ENCODE measurements at places on chromosomes 2 and 18. TPM values are rescaled to one million over a fixed set of nuclear protein-coding genes. Genes with fewer than 3 reads are reported as not detected.

GRCh38 chr2:235555371-235555770, 61.5 kb downstream of the AGAP1 start:
- DNase-seq = no peak

GRCh38 chr2:76953733-76954347, 568.3 kb downstream of the LRRTM4 start:
- no peak for DNase-seq

DNA sequence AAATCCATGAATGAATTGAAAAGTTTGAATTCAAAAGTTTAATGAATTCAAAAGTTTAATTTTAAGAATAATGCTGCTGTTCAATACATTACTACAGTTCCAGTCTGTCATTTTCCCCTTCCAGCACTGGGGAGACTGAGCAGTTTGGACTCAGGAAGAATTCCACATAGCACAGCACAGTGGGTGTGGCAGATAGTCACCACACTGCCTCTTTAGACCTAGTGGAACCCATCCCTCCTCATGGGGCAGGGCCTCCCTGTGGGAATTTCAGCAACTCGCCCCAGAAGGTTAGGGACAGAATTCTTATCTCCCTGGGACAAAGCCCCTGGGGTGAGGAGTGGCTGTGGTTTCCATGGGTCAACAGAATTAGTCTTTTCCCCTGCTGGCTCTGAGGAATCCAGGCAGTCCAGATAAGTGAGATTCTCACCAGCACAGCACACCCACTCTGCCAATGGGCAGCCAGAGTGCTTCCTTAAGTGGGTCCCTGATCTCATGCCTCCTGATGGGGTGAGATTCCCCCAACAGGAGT, 442.0 kb upstream of the SYT4 start:
- no peak for DNase-seq

INHBB gene
- total RNA-seq = 1.8 TPM

DNA sequence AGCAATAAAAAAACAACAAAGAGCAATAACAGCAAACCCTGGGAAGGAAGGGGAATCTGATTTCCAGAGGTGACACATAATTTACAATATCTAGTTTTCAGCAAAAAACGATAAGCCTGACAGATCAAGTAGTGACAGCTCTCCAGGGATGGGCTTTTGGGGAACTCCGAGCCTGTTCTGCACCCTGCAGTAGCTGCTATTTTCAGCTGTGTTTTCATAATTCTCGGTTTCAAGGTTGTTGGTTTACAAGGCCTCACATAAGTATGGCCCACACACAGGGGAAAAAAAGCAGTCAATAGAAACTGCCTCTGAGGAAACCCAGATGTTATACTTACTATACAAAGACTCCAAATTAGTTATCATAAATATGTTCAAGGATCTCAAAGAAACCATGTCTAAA, 67.7 kb upstream of the CTLA4 start:
- DNase-seq = no peak

DNA sequence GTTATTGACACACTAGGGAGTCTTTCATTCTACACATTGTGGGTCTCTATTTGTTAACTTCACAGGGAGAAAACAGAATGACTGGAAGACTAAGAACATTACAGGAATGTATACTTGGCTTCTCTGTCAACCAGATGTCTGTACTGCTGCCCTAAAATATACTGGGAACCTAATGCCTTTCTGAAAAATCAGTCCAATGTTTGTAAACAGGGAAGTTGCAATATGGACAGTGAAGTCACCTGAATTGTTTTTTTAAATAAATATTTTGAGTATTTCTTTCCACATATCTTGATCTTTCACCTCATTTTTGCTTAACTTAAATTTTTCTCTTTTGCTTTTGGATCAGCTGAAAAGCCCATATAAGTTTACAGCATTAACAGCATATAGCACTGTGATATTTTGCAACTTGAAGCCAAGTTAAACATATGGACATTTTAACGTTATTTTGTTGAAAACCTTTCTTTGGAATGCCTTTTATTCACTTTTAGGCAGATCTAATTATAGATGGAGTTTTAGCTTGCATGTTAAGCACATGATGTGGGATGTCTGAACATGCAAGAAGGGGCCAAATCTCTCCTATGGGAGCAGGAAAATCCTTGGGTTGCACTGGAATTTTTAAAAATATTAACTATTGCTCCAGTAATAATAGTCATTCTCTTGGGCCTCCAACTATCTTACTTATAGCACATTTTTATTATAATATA, 137.7 kb upstream of the TWIST2 start:
- no peak for DNase-seq

GRCh38 chr18:58590254-58590653, 38.6 kb downstream of the ALPK2 start:
- no peak for DNase-seq
